ENCODE measurements at places on chromosomes 2 and 18.

DNA sequence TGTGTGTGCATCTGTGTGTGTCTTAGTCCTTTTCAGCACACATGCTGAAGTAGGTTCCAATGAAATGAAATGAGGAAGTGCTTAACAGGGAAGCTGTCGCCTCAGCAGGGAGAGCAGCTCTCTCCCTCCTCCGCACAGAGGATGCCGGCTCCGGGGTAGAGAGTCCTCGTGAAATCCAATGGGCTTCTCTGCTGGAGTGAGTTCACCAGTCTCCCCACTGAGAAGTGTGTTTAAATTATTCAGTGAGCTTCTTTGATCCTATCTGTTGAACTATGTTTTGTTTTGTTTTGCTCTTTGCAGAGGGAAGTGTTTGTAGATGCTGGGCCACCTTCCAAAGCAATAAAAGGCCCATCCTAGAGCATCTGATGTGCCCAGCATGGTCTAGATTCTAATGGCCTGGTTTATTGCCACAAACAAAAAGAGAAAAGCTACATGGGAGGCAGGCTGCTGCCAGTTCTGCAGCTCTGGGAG is 6.7 kb downstream of the PPP1R7 start:
- DNase-seq: no peak

GRCh38 chr2:91442246-91442905 is 2750.9 kb downstream of the RPIA start:
- DNase-seq: peak; percentile 7

DNA sequence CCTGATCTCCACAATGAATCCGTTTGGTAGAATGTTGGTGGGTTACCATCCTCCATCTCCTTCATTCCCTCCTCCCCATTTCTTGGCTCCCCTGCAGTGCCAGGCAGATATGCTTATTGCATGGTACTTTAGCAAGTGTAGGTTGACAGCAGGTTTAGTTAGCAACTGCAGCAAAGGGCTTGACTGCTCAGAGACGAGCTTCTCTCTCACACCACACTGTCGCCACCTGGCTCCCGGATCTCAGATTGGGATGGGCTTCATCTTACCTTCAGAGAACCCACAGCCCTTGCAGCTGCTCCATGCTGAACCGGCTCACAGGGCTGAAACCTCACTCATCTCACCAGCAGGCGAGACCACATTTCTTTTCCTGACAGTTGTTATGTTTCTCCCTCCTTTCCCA is 88.8 kb downstream of the VWA3B start:
- peak; percentile 41 for DNase-seq

GRCh38 chr2:216044883-216045486 is 31.6 kb upstream of the MREG start:
- no peak for DNase-seq

DNA sequence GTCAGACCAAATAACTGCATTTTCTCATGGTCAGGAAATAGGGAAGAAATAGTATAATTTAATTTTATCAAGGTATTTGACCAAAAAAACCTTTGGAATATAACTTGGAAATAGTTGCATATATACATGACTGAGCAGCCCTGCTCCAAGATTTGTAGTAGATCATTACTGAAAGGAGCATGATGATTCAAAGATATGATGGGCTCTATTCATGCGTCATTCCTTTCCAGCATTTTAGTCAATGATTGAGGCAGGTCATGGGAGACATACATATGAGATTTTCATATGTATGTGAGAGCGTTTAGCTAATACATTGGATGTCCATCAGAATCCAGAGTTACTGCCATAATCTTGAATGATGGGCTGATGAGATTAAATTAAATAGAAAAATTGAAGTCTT is 74.5 kb downstream of the CAB39 start:
- no peak for DNase-seq

DNA sequence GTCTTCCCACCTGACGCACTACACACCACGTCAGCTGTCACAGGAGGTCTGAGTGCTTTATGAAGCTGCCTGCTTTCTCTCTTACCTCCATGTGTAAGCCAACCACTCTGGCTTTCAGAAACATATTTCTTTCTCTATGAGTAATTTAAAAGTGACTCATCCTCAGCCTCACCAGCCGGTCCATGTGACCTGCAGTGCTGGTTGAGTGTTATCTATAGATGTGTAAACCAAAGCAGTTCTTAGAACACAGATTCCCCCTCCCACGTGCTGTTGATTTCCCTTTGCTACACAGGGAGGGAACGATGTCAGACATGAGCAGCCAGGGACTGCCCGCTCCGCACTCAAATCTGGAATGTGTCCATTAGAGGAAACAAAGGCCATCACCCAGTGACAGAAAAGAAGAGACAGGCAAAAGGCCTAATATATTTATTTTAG is 157.8 kb downstream of the BCL2 start:
- DNase-seq: peak; percentile 94

DNA sequence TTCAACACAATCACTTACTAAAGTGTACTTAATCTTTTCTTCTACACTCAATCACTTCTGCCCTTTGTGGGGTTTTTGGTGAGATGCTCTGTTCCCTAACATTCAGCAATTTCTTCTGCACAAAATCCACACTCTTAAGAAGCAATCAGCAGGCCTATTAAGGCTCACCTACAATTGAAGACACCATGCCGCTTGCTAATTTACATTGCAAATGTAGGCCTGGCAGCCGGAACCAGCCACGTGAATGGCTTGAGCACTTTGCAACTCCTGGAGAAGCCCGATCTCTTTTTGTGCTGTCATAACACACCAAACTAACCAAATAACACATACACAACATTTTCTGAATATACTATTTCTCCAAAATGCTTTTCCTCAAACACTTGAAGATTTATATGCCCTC is 66.3 kb downstream of the NYAP2 start:
- DNase-seq: no peak

DNA sequence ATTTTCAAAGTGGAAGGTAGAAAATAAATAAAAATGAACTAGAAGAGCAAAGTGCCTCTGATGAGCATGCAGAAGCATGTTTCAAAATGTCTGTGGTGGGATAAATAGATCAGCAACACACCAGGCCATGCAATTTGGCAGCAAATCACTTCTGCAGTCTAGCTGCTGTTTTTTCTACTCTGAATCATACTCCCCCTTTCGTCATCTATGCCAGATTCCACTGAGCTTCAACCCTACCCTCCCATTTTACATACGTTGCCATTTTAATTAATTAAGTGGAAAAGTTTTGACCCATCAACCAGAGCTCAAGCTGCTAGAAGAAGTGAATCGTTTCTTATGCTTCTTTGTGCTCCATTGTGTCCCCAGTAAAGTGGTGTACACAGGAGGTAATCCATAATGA is 79.3 kb downstream of the NRXN1 start:
- no peak for DNase-seq

- DNase-seq: no peak
Measured at GRCh38 chr2:59684116-59684770, 869.2 kb downstream of the BCL11A start.

GRCh38 chr2:179606141-179606540 is 255.3 kb downstream of the ZNF385B start:
- DNase-seq: no peak

DNA sequence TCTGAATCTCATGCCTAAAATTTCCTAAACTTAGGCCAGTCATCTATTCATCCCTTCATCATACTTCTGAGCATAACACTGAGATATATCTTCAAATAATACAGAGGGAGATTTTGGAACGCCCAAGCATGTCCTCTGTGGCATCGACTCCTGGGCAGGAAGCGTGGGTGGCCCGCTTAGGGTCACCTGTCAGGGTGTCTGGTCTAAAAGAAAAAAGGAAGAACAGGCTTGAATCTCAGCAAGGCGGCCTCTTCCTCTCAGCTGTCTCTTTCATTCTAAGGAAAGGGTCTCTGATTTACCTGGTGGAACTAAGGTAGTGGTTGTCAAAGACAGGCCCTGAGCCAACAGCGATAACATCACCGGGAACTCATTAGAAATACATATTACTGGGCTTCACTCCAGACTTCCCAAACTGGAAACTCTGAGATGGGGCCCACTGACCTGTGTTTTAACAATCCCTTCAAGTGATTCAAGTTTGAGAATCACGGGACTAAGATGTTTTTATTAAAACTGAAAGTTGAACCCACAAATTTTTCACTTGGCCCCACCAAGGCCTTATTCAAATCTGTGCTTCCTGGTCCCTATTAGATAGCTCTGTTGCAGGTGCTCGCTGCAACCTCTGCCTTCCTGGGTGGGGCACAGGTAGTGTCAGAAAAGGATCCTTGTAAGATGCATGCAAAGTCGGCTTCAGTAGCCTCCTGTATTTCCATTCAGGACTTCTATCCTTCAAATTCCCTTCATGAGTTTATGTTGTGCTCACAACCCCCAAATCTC is 162.3 kb upstream of the CCDC68 start:
- DNase-seq: no peak

GRCh38 chr2:27162151-27163121 is 13.6 kb downstream of the TCF23 start:
- DNase-seq: no peak

DNA sequence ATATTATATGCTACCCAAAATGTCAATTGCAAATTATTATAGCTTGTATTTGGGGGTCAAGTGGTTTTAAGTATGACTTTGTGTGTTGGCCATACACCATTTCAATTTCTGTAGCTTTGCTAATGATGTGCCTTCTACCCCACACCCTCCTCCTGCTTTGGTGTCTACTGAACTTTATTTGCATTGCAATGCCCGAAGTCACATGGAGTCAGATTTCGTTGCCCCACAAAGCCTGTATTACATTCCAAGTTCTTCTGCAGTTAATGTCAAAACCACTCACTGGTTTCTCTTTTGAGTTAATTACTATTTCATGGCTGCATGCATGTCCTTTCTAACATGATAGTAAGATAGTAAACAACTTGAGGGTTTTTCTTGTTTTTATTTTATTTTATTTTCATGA is 528.9 kb downstream of the RIT2 start:
- no peak for DNase-seq
